WTC11 (cell line): ENCODE measurements at places on chromosomes 11 and 22.
A peak's percentile ranks its signal among the peaks of the same experiment; 100 is the strongest.

GRCh38 chr22:37731804-37732471, 35.1 kb downstream of the TRIOBP start:
- no peak overlapping the region for H3K27ac ChIP-seq
- H3K4me3 ChIP-seq = no peak overlapping the region
- no peak for DNase-seq
- H3K4me1 ChIP-seq = no peaks in the 10 kb centered on the region

- H3K27me3 ChIP-seq = peaks cover 38% of the 10 kb centered on the region
- H3K27ac ChIP-seq = no peak overlapping the region
- no peak overlapping the region for H3K4me3 ChIP-seq
- H3K4me1 ChIP-seq = peaks cover 23% of the 10 kb centered on the region
Observed at GRCh38 chr11:64089493-64089892, 53.8 kb downstream of the FLRT1 start.

GRCh38 chr11:112321501-112322172, 61.0 kb upstream of the PLET1 start:
- H3K27me3 ChIP-seq = peaks cover 21% of the 10 kb centered on the region
- peaks cover 22% of the 10 kb centered on the region for H3K4me1 ChIP-seq
- H3K4me3 ChIP-seq = no peak overlapping the region

DNA sequence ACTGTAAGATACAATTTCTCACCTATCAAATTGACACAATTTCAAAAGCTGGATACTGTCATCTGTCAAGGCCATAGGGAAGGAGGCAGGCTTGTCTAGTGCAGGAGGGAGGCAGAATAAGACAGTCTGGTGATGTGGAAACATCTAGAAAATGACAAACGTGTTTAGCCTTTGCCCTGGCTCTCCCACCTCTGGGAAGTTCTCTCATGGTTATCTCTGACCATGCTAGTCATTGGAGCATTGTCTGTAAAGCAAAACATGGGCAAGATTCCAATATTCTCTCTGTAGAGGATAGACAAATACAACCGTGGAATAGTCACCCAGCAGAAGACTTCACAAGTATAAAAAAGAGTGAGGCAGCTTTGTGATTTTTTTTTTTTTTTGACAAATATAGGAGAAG, 9.1 kb upstream of the SERHL2 start:
- H3K4me3 ChIP-seq = no peak overlapping the region
- H3K36me3 ChIP-seq = no peaks in the 10 kb centered on the region
- DNase-seq = no peak
- H3K4me1 ChIP-seq = peaks cover 10% of the 10 kb centered on the region
- no peak overlapping the region for H3K27ac ChIP-seq

DNA sequence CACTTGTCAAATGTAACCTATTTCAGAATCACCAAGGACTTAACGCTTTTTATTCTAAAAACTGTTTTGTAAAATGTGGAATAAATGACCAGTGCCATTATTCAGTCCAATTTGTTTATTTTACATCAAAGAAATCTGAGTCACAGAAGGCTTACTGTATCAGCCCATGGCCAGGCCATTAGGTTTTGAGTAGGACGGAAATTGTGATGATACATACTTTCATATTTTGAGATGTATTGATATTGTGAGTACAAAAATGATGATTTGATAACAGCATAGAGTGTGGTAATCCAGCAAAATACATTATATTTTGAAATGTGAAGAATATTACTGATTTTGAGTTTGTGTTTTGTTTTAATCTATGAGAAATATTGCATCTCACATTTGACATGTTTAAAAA, 81.1 kb downstream of the PIWIL3 start:
- H3K27ac ChIP-seq = no peak overlapping the region
- H3K27me3 ChIP-seq = no peaks in the 10 kb centered on the region
- H3K4me1 ChIP-seq = peaks cover 83% of the 10 kb centered on the region
- no peak overlapping the region for H3K4me3 ChIP-seq
- DNase-seq = no peak

- DNase-seq = no peak
- no peaks in the 10 kb centered on the region for H3K36me3 ChIP-seq
- H3K27ac ChIP-seq = 0 out of 2 replicates have a peak overlapping the region, but pooled peaks have one; percentile 55
- H3K27me3 ChIP-seq = peaks cover 73% of the 10 kb centered on the region
- H3K4me3 ChIP-seq = no peak overlapping the region
Observed at GRCh38 chr11:67364783-67365722, 8.3 kb downstream of the CLCF1 start.

- no peaks in the 10 kb centered on the region for H3K36me3 ChIP-seq
- no peaks in the 10 kb centered on the region for H3K4me1 ChIP-seq
- no peak overlapping the region for H3K27ac ChIP-seq
- DNase-seq = no peak
Observed at GRCh38 chr11:63277345-63277943, 34.0 kb upstream of the SLC22A25 start.

- H3K27ac ChIP-seq = 0 out of 2 replicates have a peak overlapping the region, but pooled peaks have one; percentile 41
- H3K4me1 ChIP-seq = peaks cover 22% of the 10 kb centered on the region
- DNase-seq = no peak
- no peaks in the 10 kb centered on the region for H3K27me3 ChIP-seq
- H3K36me3 ChIP-seq = no peaks in the 10 kb centered on the region
- H3K4me3 ChIP-seq = no peak overlapping the region
Observed at GRCh38 chr11:70109006-70109405, 30.9 kb downstream of the ANO1 start.

DNA sequence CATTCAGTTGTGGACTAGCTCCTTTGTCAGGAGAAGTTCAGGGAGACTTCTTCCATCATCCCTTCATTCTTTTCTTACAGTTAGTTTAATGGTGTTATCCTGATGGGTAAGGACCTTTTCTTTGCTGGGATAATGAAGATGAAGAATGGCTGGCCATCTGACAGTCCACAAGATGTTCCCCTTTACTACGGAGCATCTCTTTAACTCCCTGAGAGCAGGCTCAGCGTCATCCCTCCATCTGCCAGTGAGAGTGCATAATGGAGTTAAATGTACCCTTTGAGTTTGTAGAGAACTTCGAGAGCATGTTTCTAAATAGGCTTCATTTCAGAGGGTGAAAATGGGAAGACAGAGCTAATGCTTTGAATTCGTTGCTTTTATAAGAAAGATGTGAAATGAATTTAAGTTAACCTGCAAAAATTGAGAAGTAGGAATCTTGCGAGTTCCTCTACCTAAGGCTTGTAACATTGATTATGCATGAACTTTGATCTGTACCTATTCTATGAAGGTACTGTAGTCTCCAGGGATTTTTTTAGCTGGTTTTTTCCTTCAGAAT, 1.7 kb downstream of the EP300 start:
- peaks cover 21% of the 10 kb centered on the region for H3K36me3 ChIP-seq
- H3K27ac ChIP-seq = peak overlapping the region; percentile 96
- no peak for DNase-seq
- peaks cover 45% of the 10 kb centered on the region for H3K4me1 ChIP-seq
- no peaks in the 10 kb centered on the region for H3K27me3 ChIP-seq
- H3K4me3 ChIP-seq = peak overlapping the region; percentile 98

DNA sequence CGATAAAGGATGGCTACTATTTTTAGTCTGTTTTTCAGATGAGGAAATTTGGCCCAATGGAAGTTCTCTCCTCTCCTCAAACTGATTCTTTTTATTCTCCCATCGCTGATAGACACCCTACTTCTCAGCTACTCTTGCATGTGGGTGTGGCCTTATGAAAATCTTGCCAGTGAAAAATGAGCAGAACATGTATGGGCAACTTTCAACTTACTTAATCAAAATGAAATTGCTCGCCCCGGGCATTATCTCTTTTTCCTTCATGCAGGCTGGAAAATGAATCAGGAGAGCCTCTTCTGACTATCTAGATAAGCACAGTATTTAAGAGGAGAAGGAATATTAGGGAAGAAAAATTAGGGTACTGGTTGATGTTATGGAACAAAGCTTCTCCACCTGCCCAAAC, 2354.7 kb upstream of the RAG2 start:
- H3K4me3 ChIP-seq = no peak overlapping the region
- H3K27ac ChIP-seq = no peak overlapping the region
- no peaks in the 10 kb centered on the region for H3K4me1 ChIP-seq
- H3K36me3 ChIP-seq = peaks cover 38% of the 10 kb centered on the region
- DNase-seq = no peak

GRCh38 chr11:15074206-15075161, 1.1 kb downstream of the CALCB start:
- no peak overlapping the region for H3K27ac ChIP-seq
- H3K27me3 ChIP-seq = peaks cover 51% of the 10 kb centered on the region
- peaks cover 17% of the 10 kb centered on the region for H3K4me1 ChIP-seq
- DNase-seq = peak; percentile 97
- peaks cover 8% of the 10 kb centered on the region for H3K36me3 ChIP-seq

DNA sequence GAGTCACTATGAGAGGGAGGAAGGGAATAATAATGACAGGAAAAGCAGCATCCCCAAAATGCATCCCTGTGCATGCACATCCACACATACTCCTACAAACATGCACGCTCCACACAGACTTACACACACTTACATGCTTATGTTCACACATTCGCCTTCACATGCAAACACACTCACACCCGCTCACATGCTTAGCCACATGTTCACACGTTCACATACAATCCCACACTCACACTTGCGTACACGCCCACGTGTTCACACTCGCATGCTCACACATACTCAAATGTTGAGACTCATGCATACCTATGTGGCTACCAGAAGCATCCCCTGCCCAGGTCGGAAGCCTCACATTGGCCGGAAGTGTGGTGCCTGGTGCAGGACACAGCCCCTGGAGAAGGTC, 372.1 kb downstream of the MN1 start:
- no peak overlapping the region for H3K27ac ChIP-seq
- H3K36me3 ChIP-seq = peaks cover 7% of the 10 kb centered on the region
- no peak overlapping the region for H3K4me3 ChIP-seq
- peaks cover 25% of the 10 kb centered on the region for H3K4me1 ChIP-seq

GRCh38 chr22:35266277-35266676, 9.0 kb downstream of the HMGXB4 start:
- DNase-seq = no peak
- no peaks in the 10 kb centered on the region for H3K4me1 ChIP-seq
- peaks cover 81% of the 10 kb centered on the region for H3K36me3 ChIP-seq
- no peaks in the 10 kb centered on the region for H3K27me3 ChIP-seq

- 0 out of 2 replicates have a peak overlapping the region, but pooled peaks have one; percentile 6 for H3K27ac ChIP-seq
- no peak for DNase-seq
- peaks cover 20% of the 10 kb centered on the region for H3K36me3 ChIP-seq
- H3K27me3 ChIP-seq = no peaks in the 10 kb centered on the region
Observed at GRCh38 chr11:76506833-76507232, 62.0 kb downstream of the EMSY start.

- H3K27ac ChIP-seq = no peak overlapping the region
- no peak for DNase-seq
- H3K36me3 ChIP-seq = 0 out of 2 replicates have a peak, but pooled peaks cover 3% of the 10 kb centered on the region
- no peak overlapping the region for H3K4me3 ChIP-seq
- H3K4me1 ChIP-seq = no peaks in the 10 kb centered on the region
Observed at GRCh38 chr11:78331711-78332110, 85.9 kb downstream of the GAB2 start.

GRCh38 chr22:21965762-21966288, 13.2 kb upstream of the PPM1F start:
- no peaks in the 10 kb centered on the region for H3K27me3 ChIP-seq
- H3K4me3 ChIP-seq = no peak overlapping the region
- no peak overlapping the region for H3K27ac ChIP-seq
- H3K4me1 ChIP-seq = no peaks in the 10 kb centered on the region
- peaks cover 69% of the 10 kb centered on the region for H3K36me3 ChIP-seq

DNA sequence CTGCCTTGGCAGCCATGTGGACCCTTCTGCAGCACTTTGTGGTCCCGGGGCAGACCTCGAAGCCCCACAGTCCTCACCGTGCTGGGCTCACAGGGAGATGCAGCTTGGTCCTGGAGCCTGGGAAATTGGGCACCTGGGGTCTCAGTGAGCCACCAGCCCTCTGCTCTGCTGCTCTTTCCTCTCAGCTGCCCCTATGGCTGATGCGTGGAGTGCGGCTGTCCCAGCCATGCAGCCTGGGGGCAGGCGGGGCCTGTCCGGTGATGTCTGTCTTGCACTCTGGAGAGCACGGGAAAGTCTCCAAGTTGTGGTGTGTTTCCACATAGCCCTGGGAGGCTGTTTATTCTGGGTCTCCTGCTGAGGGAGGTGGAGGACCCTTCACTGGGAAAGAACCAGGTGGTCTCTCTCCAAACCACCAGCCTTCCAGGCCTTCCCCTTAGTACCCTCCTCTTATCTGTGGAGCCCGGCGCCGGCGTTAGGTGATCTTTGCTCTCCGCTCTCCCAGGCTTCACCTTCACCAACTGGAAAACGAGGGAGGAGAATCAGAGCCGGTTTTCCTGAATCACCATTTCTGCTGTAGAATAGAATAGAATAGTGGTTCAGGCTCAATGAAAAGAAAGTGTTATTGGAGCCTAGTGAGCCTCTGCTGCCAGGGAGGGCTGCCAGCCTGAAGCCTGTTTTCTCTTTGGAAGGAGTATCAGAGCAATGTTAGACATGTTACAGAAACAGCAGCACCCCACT, 41.2 kb upstream of the GRAMD4 start:
- peak overlapping the region; percentile 83; the same call in 1 of the 2 replicates for H3K27ac ChIP-seq
- peaks cover 3% of the 10 kb centered on the region; the same call in 1 of the 2 replicates for H3K27me3 ChIP-seq
- no peaks in the 10 kb centered on the region for H3K36me3 ChIP-seq

GRCh38 chr11:102046841-102047240, 396 bp upstream of the CFAP300 start:
- no peaks in the 10 kb centered on the region for H3K36me3 ChIP-seq
- H3K27me3 ChIP-seq = peaks cover 16% of the 10 kb centered on the region
- H3K4me3 ChIP-seq = peak overlapping the region; percentile 75
- H3K4me1 ChIP-seq = peaks cover 14% of the 10 kb centered on the region
- H3K27ac ChIP-seq = no peak overlapping the region

DNA sequence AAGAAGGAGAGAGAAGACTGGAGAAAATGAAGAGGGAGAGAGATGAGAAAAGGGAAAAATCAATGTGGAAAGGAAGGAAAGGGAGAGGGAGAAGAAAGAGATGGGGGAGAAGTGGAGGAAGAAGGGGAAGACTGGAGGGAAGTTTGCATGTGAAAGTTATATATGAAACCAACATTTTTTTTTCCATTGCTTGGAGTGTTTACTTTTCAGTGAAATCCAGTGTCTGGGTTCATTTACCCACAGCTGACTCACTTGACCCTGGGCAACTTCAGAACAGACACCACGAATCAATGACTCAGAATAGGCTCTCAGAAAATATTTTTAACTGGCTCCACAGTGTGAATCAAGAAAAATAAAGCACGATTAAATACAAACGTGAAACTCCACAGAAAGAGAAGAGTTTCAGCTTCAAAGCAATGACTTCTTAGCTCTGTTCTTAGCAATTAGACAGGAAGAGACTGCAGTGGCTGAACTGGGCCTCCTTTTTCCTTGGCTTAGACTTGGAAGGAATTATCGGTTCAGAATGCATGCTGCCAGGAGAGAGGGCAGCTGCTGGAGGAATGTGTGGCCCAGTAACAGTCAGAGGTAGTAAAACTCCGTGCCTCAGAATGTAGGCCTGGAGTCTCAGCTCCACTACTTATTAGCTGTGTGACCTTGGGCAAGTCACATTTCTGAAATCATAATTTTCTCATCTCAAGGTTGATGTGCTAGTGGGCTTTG, 237.5 kb downstream of the MIAT start:
- H3K27me3 ChIP-seq = peaks cover 7% of the 10 kb centered on the region; the same call in 1 of the 2 replicates
- H3K27ac ChIP-seq = no peak overlapping the region
- no peak overlapping the region for H3K4me3 ChIP-seq

- DNase-seq = no peak
- no peaks in the 10 kb centered on the region; the same call in 1 of the 2 replicates for H3K27me3 ChIP-seq
- 0 out of 2 replicates have a peak, but pooled peaks cover 2% of the 10 kb centered on the region for H3K36me3 ChIP-seq
- H3K27ac ChIP-seq = no peak overlapping the region
- H3K4me1 ChIP-seq = no peaks in the 10 kb centered on the region
- H3K4me3 ChIP-seq = no peak overlapping the region
Observed at GRCh38 chr11:134921938-134922337, 509.9 kb upstream of the B3GAT1 start.
